Left ventricle myocardium superior (tissue), 1 donor: ENCODE measurements at places on chromosomes 12 and 14.

- peak; percentile 71 for DNase-seq
These were observed 25.3 kb downstream of the JDP2 start for GRCh38 chr14:75452900-75453816.

DNA sequence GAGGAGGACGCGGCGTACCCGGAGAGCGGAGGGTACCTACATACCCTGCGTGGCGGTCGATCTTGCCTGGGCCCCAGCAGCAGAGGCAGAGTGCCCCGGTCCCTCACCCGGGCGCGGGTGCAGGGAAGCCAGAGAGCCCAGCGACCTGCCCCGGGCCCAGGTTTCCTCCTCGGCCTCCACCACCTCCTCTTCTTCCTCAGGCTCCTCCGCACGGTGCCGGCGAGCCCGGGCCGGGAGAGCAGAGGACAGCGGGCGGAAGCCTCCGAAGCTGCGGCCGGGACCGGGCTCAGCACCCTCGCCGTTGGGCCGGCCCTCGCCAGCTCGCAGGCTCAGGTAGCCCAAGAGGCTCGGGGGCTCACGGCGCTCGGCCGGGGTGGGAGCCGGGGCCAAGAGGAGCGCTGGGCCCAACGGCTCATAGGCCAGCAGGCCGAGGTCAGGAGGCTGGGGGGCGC, 6.6 kb downstream of the ZNF219 start:
- DNase-seq = no peak

DNA sequence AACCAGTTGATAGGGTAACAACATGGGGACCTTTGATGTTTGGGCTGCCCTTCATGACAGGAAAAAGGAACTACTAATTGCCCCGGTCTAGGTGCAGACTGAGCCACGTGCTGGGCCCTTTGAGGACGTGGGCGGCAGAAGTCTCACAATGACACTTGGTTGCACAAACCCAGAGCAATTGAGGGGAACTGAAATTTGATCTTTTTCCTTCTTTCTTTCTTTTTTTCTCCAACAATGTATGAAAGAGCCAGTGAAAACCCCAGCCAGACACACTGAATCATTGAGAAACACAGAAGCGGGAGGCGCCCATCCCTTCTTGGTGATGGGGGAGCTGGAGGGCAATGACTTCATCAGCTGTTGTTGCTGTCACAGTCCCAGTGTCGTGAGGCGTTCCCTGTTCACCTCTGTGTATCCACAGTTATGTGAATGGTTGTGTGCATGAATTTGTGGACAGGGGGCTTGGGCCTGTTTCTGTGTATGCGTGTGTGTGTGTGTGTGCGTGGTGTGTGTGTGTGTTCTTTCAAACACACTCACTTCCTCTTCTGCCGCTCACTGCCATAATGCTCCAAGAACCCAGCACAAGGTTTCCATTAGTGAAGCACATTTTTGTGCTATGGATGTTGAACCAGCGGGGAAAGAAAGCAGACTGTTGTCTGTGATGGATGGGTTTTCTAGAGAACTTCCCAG, 137.5 kb upstream of the CCND2 start:
- DNase-seq = no peak

DNA sequence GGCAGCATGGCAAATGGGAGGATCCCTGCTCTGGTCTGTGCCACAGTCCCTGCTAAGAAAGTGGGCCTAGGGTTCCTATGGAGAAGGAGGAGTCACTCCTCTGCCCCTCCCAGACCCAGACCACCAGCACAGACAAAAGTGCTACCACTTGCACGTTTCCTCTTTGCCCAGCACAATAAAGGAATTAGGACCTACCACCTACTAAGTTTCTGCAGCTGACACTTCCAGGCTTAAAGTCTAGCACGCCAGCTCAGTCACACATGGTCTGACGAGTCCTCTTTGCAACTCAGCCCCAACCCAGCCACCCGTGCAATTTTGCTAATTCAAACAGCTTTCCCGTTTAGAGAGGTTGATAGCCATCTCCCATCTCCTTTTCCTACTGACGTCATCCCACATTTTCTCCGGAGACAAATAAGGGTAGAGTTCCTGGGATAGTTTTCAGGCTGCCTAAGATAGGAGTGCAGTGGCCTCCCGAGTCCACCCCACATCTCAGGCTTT, 66.2 kb upstream of the PTGR2 start:
- DNase-seq = no peak

DNA sequence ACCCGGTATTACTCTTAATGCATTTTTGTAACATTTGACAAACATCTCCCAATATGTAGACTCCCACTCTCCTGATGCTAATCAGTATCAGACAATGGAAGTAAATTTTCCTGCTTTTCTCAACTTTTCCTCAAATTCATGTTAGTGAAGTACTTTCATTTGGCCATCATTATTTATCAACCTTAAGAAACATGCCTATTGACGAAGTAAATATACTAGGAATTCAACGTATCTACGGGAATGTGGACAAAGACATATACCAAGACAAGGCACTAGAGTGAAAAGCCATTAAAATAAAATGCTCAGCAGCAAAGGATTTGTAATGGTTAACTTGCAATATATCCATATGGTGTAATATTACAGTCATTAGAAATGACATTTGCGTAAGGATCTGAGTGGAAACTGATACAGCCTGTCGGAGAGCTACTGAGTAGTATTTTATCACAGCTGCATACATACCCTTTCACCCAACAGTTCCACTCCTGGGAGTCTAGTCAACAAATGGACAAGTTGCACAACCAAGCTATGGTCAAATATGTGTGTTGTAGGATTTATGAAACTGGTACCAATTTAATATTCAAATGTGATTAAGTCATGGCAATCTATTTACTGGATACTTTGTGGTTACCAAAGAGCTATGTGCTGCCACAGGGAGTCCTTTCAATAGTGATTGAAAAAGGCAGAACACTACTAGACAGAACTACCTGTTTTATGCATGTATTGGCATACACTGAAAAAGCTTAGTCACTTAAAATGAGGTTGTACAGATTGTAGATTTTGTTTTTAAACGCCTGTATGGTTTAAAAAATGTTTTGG, 26.5 kb downstream of the NUDT4 start:
- no peak for DNase-seq

DNA sequence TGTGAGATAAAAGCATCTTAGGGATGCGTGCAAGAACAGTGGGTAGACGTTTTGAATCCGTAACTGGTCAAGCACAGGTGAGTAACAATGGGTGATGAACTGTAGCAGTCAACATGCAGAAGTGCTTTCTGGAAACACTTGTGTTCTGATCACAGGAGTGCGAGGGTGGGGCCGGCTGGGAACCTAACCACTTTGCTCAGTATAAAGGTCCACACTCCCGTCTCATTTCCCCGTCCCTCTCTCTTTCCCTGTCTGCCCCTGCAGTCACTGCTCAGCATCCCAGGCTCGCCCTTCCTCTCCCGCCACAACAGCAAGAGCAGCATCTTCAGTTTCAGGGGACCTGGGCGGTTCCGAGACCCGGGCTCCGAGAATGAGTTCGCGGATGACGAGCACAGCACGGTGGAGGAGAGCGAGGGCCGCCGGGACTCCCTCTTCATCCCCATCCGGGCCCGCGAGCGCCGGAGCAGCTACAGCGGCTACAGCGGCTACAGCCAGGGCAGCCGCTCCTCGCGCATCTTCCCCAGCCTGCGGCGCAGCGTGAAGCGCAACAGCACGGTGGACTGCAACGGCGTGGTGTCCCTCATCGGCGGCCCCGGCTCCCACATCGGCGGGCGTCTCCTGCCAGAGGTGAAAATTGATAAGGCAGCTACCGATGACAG, 127.1 kb downstream of the FIGNL2 start:
- DNase-seq = peak; percentile 60

DNA sequence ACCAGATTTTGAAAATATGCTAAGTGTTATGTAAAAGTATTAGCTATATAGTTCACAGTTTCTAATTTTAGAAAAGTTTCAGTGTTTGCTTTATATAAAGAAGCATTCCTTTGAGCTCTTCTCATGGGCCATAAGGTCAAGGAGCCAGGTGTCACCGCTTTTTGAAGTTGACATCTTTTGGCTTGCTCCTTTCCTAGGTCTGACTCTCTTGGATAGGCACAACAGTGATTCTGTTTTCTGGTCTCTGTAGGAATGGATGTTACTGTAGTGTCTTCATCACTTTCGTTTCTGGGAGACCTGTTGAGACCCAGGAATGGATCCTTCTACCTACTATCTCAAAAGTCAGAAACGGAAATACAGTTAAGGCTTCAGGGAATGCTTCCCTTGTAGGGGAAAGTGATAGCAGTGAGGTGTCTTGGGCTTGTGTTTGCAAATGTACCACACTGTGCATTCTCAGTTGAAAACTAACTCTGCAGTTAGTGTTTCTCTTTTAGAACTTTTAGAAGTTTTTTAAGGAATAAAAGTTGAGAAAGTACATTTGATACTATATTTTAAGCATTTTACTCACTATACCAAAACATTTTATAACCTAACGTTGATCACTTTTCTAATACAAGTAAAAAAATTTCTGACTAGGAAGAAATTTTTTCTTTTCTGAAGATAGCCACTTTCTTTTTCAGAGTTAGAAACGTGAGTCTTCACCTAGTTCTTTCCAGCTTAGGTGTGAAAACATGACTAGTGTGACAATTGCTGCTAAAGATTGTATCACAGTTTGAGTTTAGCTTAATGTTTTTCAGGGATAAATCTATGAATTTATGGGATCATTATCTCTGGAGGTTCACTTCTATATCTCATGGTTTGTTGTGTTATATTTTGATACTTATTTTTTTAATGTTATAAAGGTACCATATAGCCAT, 20.8 kb downstream of the VRK1 start:
- DNase-seq = no peak

- DNase-seq = no peak
These were observed 48.2 kb downstream of the SETD3 start for GRCh38 chr14:99432485-99432884.

DNA sequence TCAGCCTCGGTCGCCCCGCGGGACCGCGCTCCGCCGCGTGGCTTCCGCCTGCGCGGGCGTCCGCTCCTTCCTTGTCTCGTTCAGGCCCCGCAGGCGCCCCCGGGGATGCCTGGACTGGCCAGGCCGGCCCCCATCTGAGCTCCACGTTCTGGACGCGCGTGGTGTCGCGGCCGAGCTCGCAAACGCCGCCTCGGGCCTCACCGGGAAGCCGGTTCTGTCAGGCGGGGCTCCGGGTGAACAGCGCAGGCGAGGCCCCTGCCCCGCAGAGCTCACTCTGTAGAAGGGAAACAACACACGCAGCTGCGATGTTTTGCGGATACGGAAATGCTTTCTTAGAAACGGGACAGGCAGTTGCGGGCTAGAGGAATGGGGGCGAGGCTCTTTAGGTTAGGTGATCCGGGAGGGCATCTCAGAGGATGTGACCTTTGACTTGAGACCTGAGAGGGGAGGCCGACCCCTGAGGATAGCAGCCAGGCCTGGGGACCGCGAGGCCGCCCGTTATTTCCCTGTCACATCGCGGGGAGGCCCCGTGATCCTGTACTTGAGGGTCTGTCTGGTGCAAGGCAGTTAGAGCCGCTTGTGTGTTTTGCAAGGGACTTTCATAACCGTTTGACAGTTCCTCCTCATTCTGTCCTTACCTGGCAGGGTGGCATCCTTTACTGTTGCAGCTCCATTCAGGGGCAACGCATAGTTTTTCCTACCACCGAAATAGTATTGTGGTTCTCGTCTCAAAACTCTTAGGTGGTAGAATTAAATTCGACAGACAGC, 584 bp downstream of the VRK1 start:
- no peak for DNase-seq

DNA sequence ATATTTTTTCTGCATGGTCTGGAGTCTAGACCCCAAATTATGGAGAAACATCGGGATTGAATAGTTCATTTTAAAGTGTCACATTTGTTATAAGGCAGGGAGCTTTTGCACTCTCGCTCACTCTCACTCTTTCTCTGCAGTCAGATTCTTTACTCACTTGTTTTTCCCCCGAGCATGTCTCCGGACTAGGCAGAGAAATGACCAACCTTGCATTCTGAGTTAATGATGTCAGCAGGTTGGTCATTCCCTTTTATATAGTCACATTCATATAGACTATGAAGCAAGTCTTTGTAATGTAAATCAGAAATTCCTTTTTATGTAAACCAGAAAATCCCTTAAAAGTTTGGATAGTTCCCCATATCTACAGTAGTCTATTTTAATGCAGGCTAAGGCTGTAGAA, 4.1 kb downstream of the C12orf75 start:
- DNase-seq = no peak

GRCh38 chr12:101322480-101322879, 42.6 kb downstream of the UTP20 start:
- no peak for DNase-seq

GRCh38 chr12:63068857-63069442, 82.1 kb downstream of the AVPR1A start:
- DNase-seq = no peak

DNA sequence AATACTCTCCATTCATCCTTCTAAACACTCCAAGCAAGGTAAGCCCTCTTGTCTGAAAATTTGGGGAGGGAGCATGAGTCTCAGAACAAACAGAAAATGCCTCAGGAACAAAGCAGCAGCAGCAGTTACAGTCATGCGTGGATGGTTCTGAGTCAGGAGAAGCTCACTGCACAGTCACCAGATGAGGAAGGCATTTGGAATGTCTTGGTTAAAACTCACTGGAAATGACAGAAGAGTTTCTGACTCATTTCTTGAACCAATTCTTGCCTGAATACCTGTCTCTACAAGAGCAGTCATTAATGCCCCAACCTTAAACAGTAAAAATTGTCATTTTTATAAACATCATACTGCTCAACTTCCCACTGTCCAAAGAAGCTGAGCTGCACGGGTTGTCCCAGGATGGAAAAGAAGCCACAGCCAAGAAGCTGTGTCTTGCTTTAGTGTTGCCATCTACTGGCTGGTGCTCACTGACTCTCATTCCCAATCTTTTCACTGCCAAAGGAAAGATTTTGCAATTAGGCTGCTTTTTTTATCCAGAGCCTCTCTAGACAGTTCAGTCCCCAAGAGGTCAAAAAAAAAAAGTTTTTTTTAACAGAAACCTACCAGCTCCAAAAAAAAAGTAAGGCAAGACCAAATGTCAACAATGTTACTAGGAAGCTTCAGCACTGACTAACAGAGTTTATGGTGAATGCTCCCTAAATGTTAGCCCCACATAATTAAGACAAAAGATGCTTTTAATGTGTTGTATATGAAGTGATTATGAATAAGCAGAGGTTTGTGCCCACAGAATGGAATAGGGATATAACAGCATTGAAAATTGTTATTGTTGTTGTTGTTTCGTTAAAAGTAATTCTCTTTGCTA, 40.4 kb downstream of the KICS2 start:
- no peak for DNase-seq

GRCh38 chr12:97886511-97887176, 424.0 kb downstream of the RMST start:
- DNase-seq = no peak

GRCh38 chr14:90785876-90786450, 30.3 kb downstream of the TTC7B start:
- DNase-seq = no peak

GRCh38 chr12:116455540-116456329, 103.4 kb upstream of the MAP1LC3B2 start:
- peak; percentile 74 for DNase-seq

- no peak for DNase-seq
These were observed 1.5 kb downstream of the L3HYPDH start for GRCh38 chr14:59482541-59483331.

DNA sequence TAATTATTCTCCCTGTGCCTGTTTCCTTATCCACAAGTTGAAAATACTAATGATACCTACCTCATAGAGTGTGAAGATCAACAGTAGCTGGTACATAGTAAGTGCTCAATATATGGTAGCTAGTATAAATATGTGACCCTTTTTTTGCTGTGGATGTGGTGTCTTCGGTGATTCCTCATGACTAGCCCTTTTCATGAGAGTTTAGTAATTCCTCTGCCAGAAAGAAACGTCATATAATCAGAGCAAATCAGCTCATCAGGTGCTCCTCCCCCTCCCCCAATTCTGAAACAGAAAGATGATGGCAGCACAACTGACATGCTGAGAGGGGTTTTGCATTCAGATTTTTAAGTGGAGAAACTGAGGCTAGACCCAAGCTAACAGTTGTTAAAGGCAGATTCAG, 210.8 kb downstream of the SLC41A2 start:
- no peak for DNase-seq
